ENCODE measurements at places on chromosomes 4 and X.

- DNase-seq: no peak
Observed at GRCh38 chr4:68865188-68865638, 49.4 kb downstream of the UGT2B10 start.

DNA sequence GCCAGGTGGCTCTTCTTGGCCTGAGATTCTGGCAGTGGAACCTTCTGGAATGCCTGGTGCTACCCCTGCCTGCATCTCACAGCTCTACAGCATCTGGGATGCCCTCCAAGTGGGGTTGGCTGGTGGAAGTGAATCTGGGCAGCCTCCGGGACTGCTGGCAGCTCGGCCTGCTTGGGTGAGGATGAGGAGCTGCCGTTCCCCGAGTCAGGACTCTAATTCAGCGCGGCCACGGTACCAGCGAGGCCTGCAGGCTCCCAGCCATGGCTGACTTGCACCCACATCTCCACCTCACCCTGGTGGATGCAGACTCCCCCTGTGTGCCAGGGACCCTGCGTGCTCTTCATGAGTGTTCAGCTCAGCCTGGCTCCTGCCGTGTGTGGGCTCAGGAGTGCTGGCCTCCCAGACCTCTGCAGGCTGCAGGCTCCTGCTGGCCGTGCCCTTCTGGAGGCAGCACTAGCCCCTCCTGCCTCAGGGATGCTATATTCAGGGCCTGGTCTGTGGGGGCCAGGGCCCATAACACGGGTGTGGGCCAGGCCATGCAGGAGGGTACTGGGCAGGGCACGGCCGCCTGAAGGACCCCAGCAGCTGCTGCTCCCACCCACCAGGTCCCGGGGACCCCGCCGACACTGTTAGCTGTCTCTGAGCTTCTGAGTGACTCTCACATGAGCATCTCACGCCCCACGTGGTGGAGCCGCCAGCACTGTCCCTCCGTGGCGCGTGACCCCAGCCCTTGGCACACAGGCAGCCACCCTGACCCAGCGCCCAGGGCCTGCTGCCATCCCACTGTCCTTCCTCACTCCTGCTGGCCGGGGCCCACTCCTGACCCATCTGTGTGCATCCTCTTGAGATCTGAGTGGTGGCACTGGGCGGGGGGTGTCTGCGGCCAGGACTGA is 10.6 kb downstream of the UVSSA start:
- no peak for DNase-seq

DNA sequence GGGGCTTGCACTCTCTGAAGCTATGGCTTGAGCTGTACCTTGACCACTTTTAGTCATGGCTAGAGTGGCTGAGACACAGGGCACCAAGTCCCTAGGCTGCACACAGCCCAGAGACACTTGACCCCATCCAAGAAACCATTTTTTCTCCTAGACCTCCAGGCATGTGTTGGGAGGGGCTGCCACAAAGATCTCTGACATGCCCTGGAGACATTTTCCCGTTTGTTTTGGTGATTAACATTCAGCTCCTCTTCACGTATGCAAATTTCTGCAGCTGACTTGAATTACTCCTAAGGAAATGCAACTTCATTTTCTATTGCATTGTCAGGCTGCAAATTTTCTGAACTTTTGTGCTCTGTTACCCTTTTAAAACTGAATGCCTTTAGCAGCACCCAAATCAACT is 142.6 kb downstream of the TECRL start:
- no peak for DNase-seq

- DNase-seq: no peak
Observed at GRCh38 chrX:125940985-125941384, 225.1 kb downstream of the DCAF12L2 start.

DNA sequence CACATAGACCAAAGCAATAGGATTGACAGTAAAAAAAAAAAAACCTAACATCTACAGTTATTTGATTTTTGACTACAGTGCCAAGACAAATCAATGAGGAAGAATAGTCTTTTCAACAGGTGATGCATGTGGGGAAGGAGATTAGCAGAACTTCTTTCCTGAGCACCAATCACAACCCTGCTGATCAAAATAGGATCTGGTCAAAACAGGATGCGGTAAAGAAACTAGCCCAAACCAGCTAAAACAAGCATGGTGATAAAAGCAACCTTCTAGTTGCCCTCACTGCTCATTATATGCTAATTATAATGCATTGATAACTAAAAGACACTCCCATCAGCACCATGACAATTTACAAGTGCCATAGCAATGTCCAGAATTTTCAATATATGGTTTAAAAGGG is 667.5 kb downstream of the GRXCR1 start:
- DNase-seq: no peak

DNA sequence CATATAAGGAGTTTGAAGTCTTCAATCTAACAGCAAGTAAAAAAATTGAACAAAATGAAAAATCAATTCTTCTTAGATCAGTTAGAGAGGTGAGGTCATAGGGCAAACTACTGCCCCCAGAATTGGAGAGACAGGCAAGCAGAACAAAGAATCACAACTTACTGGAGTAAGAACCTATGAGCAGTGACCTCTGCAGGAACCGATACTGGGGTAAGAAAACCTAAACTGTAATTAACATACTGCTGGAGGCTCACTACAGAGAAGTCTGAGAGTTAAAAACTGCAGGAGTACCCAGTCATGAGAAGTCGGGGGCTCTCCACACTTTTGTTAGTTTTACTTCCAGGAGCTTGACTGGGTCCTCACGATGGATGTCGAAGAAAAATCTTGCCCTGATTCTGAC is 16.0 kb downstream of the CLDN22 start:
- no peak for DNase-seq

DNA sequence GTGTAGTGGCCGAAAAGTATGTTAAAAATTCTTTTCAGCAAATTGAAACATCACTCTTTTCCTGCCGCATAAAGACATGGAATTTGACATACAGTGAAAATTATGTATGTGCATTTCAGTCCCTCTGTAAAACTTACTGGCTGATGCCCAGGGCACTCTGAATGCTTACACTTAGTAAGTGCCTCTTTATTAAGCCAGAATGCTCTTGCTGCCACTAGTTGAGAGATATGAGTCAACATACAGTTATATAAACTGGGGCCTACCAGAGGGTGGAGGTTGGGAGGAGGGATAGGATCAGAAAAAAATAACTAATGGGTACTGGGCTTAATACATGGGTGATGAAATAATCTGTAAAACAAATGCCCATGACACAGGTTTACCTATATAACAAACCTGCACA is 38.1 kb upstream of the TRPC5 start:
- DNase-seq: no peak

DNA sequence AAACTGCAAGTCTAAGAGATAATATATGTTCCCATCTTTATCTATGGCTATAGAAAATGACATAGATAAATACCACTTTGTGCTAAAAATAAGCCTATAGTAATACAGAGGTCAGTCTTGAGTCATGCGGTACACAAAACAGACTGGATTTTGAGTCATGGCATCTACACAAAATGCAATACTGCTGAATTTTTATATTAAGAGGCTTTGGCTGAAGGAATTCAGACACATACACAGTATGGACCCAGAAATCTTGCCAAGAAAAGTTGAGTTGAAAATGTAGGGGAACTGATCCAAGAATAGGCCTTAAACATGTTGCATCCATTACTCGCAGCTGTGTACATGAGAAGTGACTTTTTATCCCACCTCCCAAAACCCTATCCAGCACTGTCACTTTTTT is 184.4 kb downstream of the TENM3 start:
- DNase-seq: peak; percentile 32

DNA sequence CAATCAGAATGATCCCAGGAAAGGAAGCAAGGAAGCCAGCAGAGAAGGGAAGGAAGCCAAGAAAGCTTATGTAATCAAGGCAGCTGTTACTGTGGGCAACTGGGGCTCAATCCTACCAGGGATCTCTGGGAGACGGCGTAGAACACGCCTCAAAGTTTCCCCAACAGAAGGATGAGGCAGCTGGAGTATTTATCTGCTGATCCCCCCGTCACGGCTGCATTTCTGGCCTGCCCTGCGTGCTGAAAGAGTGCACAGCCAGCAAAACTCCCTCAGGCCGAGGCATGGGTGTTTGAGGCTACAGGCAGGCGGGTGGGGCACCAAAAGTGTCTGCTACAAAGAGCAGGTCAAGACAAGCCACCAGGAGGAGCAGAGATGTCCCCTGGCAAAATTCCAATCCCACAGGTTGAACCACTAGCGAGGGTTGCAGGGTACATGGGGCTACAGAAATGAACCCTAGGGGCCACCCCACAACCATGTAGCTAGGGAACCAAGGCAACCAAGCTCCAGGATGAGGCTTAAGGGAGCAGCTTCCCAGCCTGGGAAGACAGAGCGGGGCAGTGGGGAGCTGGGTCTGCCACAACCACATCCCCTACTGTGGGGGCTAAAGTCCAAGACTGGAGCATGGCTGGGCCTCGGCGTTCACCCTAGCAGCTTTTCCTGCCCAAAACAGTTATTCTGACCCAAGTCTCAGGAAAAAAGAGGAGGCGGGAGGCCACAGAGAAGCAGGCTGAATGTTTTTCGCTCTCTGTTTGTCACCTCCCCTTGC is 113.4 kb downstream of the BCOR start:
- peak; percentile 56 for DNase-seq

DNA sequence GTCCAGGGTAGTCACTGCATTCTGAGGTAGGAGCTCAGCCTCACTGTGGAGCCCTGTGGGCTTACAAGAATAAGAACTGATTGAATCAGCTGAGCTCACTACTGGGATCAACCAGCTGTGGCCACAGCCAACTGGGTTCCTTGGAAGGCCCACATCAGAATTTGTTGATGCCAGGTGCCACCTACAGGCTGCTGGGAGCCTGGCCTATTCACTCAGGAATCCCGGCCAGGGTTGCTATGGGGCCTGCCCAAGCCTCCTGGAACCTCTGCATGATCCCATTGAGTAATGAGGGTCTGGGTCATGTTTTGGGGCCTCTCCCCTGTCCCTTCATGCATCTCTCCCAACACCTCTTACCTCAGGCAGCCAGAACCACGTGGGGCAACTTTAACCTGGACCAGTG is 53.9 kb upstream of the KIAA1210 start:
- no peak for DNase-seq

- no peak for DNase-seq
Observed at GRCh38 chrX:17669458-17669857, 67.8 kb upstream of the SCML1 start.

- DNase-seq: no peak
Observed at GRCh38 chrX:145393702-145394235, 146.5 kb downstream of the SPANXN1 start.

- no peak for DNase-seq
Observed at GRCh38 chr4:184000457-184001396, 95.6 kb downstream of the STOX2 start.

GRCh38 chrX:72705111-72705510 is 9.0 kb downstream of the PHKA1 start:
- no peak for DNase-seq

GRCh38 chrX:136684120-136684519 is 36.2 kb downstream of the CD40LG start:
- DNase-seq: no peak

- no peak for DNase-seq
Observed at GRCh38 chrX:125378205-125378604, 58.5 kb downstream of the TEX13C start.

- no peak for DNase-seq
Observed at GRCh38 chr4:154086247-154086646, 297.4 kb upstream of the SFRP2 start.

DNA sequence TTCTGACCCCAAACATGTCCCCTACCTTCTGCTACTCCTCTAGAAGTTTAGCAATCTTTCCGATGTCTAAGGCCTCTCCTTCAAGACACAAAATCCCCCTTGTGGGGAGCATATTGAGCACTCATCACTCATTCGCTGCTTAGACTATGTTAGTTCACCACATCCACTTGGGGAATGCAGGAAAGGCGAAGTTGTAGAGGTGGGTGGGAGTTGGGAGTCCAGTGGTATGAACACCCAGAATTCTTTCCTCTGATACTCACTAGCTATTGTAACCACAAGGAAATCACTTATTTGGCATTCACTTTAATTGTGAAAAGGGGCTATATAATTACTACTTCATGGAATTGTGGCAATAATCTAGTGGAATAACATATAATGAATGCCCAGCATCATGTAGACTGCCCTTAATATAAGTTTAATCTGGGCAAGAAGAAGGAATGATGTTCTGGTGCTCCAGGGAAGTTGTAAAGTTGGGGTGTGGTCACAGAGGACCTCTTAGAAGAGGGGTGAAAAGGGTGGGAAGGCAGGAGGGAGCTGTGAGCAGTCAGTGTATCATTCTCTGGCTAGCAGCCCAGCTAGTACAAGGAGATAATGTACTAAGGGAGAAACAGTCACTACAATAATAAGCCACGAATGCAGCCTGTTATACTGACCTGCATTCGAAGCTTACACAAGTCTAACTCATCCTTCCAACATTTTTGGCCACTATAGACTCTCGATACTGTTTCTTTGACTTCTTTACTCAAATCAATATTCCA is 468.2 kb upstream of the DIPK2B start:
- DNase-seq: no peak

GRCh38 chrX:68511255-68511654 is 12.4 kb downstream of the YIPF6 start:
- DNase-seq: peak; percentile 26

DNA sequence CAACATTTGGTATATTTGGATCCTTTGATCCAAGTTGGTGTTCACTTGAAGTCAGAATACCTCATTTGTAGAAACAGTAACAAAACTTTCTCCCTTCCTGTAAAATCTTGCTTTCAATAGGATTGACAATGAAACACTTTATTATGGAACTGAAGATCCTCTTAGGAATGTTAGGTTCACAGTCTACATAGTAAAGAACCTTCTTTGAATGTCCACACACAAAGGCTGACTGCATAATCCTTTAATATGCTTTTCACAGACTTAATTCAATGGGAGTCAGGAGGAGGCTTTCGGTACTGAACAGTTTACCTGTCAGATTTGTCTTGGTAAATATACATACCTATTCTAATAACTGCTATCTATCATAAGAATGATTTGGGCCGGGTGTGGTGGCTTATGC is 188.5 kb downstream of the SPRY1 start:
- no peak for DNase-seq

DNA sequence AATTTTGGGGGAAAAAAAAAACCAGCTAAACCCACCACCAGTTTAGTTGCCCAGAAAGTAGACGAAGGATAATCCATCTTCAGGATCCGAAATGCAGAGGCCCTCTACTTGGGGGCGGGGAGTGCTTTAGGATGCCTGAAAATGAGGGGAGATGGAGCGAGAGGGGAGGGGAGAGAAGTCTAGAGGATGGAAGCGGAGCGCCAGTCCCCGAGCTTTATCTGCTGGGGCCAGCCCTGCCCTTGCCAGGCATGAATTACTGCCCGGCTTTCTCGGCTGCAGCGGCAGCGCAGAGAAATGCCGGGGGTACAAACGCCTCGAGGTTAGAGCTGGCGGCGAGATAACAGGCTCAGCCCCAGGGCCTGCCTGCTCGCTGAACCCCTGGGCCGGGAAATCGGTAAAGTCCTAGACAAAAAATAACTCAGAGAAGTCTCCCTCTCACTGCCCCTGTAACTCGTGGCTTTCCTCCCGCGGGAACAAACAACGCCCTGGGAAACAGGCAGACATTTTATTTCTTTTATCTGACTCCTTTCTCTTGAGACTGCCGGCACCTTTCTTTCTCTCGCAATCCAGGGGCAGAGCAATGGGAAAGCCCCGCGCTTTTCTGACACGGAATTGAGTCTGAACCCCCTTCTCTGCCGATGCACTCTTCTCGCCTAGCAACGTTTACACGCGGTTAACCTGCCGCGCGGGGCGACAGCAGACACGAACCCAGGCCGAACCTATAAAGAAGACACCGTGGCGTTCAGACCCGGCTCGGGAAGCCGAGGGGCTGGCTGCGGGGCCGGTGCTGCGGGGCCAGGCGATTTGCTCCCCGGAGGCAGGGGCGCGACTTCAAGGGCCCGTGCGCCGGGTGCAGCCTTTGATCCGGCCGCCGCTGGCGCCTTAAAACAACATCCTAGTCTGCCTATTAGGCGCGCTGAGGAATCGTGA is 3.1 kb upstream of the MSX1 start:
- peak; percentile 29 for DNase-seq

- no peak for DNase-seq
Observed at GRCh38 chrX:11472381-11472780, 179.2 kb downstream of the AMELX start.
